NCI-H524 treated with DMSO at 0.1 percent for 48 hours (cell line): ENCODE measurements at places on chromosomes 7 and 10.

DNA sequence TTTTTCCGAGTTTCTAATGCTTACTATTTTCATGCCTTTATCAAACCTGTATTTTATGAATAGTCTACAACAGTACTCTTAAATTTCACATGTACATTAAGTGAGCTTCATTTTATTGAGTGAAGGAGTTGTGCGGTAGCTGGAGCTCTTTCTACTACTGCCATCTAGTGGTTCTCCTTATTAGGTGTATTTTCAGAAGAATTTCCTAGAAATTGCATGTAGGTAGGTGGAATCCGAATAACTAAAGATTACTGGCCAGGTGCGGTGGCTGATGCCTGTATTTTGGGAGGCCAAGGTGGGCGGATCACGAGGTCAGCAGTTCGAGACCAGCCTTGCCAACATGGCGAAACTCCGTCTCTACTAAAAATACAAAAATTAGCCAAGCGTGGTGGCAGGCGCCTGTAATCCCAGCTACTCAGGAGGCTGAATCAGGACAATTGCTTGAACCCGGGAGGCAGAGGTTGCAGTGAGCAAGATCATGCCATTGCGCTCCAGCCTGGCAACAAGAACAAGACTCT is 38.3 kb downstream of the LRRC72 start:
- DNase-seq = peak; percentile 10

DNA sequence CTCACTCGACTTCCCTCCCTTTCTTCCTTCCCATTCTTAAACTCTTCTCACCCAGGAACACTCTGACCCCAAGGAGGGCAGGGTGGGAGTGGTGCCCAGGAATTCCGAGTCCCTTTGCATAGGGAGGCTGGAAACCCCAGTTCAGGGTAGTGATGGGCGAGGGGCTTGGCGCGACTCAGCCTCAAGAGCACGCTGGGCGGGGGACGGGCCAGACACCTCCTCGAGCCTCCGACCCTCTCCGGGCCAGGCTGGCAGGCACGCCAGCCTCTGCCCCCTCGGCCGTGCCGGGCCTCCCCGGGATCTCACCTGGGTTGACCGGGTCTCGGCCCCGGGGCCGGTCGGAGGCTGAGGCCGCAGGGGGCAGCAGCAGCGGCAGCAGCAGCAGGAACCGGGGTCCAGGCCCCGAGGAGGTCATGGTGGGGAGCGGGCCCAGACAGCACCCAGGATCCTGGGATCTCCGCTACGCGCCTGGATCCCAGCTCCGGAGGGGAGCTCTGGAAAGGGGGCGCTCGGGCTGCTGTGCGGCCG is 457 bp downstream of the PLOD3 start:
- no peak for DNase-seq

DNA sequence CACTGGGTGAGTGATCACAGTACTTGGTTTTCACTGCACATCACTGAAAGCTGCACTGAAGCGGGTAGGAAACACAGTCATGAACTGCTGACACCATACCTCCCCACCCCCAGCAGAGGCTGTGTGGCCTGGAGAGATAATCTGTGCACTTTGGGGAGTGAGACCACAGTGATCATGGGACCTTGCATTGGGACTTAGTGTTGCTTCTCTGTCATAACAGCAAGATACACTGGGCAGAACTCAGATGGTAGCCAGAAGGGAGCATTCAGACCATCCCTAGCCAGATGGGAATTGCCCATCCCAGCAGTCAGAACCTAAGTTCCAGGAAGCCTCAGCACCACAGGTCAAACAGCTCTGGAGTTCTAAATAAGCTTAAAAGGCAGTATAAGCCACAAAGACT is 346.4 kb upstream of the TMEM229A start:
- DNase-seq = no peak

DNA sequence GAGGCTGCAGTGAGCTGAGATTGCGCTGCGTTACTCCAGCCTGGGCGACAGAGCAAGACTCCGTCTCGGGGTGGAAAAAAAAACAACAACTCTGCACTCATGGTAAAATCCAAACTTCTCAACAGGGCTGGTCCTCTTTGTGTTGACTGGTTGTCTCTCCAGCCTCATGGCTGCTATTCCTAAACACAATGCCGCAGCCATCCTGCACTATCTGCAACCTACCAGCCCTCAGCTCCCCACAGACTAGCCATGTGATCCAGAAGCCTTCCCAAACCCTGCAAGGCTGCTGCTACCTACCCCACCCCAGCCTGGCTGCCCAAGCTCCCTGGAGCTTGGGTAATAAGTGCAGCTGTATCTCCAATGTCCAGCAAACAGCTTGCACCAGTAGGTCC is 11.7 kb downstream of the ZYX start:
- no peak for DNase-seq

- no peak for DNase-seq
These were observed 282.1 kb upstream of the BMPER start for GRCh38 chr7:33623267-33623666.

- no peak for DNase-seq
These were observed 332.0 kb upstream of the GALNT17 start for GRCh38 chr7:70799841-70800405.

- no peak for DNase-seq
These were observed 183.4 kb downstream of the MACC1 start for GRCh38 chr7:20033621-20034400.

GRCh38 chr10:52261362-52261761 is 52.7 kb upstream of the DKK1 start:
- DNase-seq = no peak

DNA sequence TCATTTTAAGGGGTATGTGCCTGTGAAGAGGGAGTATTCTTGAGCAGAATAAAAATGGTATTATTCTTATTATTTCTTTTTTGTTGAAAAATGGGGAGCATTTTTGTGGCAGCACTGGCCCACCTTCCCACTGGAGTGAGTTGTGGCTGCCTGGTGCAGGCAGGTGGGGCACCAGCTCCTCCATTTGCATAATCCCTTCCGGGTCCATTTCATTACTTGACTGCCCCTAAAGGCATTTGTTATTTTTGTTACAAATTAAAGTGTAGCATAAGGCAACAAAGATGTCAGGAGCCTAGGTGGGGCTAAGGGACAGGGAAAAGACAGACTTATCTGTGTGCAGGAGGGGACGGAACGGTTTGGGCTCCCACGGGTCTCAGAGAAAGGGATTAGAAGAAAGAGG is 26.8 kb downstream of the GOLGA7B start:
- peak; percentile 23 for DNase-seq

DNA sequence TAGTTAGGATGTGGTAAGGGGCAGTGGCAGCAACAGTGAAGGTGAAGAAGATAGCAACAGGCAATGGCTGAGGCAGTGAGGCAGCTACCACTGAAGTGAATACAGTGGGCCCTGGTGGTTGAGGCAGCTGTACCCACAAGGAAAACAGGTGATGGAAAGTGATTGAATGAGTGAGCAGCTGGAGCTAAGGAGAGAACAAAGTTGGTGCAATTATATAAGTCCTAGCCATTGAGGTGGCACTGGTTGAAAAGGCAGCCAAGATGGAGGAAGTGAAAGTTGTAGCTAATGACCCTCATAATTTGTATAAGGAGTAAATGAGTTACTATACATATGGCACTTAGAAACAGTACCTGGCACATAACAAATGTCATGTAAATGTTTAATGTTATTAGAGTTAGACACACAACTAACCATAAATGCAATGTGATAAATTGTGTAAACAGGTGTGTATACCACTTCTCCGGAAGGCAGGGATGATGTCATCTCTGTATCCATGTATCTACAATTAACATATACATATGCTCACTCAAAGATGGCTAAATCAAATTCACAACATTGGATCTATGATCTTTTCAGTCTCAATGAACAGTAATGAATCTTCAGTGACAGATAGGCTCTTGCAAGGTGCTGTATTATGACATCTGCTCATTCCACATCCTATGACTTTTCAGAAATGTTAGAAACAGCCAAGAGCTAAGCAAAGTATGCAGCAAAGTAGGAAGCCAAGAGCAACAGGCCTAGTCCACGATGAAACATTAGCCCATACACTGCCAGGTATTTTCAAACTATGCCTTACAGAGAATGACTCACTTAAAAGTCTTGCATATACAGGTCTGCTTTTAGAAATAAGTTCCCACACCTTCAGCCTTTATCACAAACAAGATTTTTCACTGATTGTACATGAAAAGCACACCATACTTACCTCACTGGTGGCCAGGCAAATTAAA is 10.7 kb downstream of the XPNPEP1 start:
- no peak for DNase-seq

DNA sequence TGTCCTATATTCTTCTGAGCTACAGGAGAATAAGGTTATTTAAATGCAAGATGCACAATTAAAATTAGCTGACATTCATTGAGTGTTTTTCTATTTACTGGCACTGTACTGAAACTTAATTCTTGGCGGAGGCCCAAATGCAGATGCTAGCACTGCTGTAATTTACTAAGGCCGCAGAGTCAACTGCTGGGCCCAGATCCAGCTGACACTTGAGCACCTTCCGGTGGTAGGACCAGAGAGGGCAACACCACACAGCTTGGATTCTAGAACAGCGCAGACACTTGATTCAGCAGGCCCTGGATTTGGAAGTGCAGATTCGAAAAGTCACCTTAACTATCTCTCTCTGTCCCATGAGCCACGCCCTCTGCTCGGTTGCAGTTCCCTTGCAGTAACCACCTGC is 228.6 kb upstream of the TMEM72 start:
- no peak for DNase-seq

DNA sequence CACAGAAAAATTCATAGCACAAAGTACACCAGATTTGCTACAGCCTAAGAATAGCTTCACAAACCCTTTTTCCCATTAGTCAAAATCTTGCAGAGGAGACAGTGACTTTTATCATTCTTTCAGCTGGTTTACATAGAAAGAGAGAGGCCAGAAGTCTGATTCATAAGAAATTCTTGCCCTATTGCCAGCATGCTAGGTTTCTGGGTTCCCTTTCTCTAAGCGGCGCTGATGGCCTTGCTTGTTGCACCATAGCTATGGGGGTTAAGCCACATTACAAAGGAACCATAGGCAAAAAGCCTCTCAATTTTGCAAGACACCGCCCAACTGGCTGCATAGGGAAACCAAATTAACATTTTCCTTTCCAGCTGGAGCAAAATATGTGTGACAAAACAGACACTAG is 87.4 kb downstream of the ZNF467 start:
- DNase-seq = no peak

DNA sequence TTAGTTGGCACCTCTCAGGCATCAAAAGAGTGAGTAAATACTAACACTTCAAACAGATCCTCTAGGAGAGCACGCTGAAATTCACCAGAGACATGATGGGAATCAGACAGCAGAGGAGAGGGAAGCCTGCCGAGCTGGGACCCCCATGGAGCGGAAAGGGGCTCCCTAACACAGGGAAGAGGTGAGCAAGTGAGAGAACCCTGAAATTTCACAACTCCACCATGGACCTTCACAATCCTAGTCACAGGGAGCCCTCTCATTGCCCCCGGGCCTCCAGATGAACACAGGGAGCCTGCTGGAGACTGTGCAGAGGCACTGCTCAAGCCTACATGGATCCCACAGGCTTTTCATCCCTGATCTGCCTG is 59.2 kb upstream of the ANTXRL start:
- no peak for DNase-seq

- DNase-seq = no peak
These were observed 206.9 kb upstream of the KLF14 start for GRCh38 chr7:130940907-130941306.

- no peak for DNase-seq
These were observed 384.6 kb downstream of the ARL4A start for GRCh38 chr7:13072014-13072413.

- DNase-seq = no peak
These were observed 37.5 kb downstream of the PAPSS2 start for GRCh38 chr10:87696922-87697745.

GRCh38 chr7:14806891-14807290 is 95.7 kb downstream of the DGKB start:
- no peak for DNase-seq

- no peak for DNase-seq
These were observed 114.5 kb downstream of the LRRC4 start for GRCh38 chr7:127916735-127917134.

DNA sequence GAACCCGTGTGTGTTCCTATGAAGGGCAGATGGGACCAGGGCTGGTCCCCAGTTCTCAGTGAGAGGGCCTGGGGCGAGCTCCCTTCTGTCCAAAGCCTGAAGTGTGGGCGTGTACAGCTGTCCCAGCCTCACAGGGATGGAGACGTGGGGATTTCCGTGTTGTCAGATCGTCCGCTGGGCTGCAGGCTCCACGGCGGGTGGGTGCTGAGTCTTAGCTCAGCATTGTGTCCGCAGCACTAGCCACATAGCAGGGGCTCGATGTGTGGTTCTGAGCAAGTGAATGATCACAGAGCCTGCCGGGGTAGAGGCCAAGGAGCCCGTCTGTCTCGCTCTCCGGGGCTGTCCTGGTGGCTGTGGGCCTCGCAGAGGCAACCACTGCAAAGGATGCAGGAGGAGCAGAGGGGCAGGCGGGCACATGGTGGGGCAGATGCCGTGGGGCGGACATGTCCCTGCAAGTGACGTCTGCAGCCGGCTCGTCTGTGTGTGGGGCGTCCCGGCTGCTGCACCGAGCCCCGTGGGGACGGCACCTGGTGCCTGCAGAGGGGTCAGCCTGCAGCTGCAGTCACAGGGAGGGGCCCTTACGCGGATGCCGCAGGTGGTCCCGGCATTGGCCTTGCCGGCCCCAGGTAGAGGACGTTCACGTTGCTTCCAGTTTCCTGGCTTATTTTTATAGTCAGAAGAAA is 30.9 kb downstream of the FAM20C start:
- DNase-seq = no peak

DNA sequence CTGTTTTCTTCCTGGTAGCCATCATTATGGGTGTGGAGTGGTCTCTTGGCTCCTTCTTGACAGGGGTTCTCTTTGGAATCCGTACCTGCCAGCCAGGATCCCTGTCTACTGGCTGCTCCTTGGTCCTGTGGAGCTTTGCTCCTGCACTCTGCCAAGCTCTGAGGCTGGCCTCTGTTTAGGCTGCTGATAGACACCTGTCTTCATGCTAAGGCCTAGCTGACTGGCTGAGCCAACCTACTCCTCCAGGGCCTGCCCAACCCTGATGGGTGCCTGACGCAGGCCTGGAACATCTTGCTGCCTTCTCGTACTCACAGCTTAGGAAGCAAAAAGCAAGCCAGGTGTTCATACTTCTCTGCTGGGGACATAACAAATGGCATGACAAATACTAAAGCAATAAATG is 333.6 kb upstream of the ZNF32 start:
- no peak for DNase-seq

DNA sequence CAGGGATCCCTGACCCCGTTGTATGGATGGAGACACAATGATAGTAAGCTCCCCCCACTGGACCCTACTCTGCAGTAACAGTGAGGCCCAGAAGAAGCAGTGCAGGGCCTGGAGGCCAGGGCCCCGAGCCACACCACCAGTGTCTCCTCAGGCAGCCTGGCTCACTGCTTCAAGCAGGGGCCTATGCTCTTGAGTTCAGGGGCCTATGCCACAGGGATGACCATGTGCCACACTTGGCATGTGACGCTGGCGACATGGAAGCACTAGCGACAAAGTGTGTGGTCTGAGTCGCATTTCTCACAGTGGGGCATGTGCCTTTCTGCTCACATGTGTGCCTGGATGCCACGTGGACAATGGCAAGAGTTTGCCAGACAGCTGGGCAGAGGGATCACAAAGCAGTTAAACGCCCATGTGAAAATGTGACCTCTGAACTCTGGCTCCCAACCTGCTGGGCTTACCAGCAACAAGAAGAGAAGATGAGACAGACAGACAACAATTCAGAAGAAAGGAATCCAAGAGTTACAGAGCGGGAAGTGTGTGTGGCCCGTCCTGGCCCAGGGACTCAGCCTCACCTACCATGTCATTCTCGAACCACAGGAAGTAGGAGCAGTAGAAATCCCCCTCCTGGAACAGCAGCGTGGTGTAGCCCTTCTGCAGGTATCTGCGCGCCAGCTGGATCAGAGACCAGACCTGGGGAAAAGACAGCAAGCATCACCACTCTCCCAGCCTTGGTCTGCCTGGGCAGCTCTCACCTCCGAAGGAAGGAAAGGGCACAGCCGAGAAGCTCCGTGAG is 4.7 kb upstream of the PYROXD2 start:
- no peak for DNase-seq
